ENCODE measurements at places on chromosomes 13 and 19.

DNA sequence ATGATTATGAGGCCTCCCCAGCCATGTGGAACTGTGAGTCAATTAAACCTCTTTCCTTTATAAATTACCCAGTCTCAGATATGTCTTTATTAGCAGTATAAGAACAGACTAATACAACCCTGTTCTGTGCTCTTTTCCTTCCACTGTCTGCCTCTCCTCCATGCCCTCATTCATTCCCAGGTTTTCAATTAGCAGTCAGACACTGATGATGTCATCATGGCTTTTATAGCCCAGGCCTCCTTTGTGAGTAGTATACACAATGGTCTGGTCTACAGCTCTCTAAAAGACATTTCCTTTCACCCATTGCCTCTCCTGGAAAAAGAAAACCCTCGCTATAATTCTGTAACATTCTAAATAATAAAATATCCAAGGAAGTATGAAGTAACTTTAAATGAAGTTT lies 25.5 kb downstream of the FGF14 start:
- DNase-seq = no peak
- no peak overlapping the region for H3K4me3 ChIP-seq
- H3K27me3 ChIP-seq = peaks cover 7% of the 10 kb centered on the region
- no peaks in the 10 kb centered on the region for H3K36me3 ChIP-seq
- no peaks in the 10 kb centered on the region for H3K4me1 ChIP-seq
- no peak overlapping the region for H3K27ac ChIP-seq

DNA sequence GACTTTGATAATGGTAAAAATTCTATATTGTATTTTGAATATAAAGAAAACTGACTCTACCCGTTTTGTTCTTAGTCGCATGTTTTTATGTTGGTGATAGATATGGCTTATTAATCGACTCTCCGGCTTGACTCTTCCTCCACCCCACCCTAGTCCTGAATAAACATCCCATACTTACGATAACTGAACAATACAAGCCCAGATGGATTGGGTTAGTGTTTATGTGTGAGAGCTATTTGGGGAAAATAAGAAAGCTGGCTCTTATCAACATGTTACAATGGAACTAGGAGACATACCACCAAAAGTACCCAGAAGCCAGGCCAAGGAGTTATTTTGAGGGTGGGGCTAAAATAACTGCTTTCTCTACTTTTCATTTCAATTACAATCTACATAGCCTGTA lies 796.3 kb downstream of the DIAPH3 start:
- no peak for DNase-seq
- peaks cover 2% of the 10 kb centered on the region for H3K36me3 ChIP-seq
- no peaks in the 10 kb centered on the region for H3K27me3 ChIP-seq

GRCh38 chr19:12133069-12133468 lies 7.1 kb downstream of the ZNF20 start:
- peaks cover 76% of the 10 kb centered on the region for H3K36me3 ChIP-seq
- H3K27me3 ChIP-seq = no peaks in the 10 kb centered on the region
- H3K4me3 ChIP-seq = no peak overlapping the region
- H3K27ac ChIP-seq = no peak overlapping the region

GRCh38 chr19:1941146-1942077 lies at the start of gene CSNK1G2:
Gene CSNK1G2 (plus strand): TSS chr19:1941172. CDS start chr19:1969773, 28,601 bp downstream.
- peaks cover 26% of the 10 kb centered on the region for H3K4me1 ChIP-seq
- peak within 1 kb of the TSS; percentile 99 for H3K27ac ChIP-seq
- no peak for DNase-seq
- H3K36me3 ChIP-seq = no peaks in the 10 kb centered on the region

- no peaks in the 10 kb centered on the region for H3K4me1 ChIP-seq
- no peaks in the 10 kb centered on the region for H3K36me3 ChIP-seq
- no peaks in the 10 kb centered on the region for H3K27me3 ChIP-seq
- no peak for DNase-seq
- H3K27ac ChIP-seq = no peak overlapping the region
Observed at GRCh38 chr13:79880818-79881217, 399.9 kb downstream of the NDFIP2 start.

DNA sequence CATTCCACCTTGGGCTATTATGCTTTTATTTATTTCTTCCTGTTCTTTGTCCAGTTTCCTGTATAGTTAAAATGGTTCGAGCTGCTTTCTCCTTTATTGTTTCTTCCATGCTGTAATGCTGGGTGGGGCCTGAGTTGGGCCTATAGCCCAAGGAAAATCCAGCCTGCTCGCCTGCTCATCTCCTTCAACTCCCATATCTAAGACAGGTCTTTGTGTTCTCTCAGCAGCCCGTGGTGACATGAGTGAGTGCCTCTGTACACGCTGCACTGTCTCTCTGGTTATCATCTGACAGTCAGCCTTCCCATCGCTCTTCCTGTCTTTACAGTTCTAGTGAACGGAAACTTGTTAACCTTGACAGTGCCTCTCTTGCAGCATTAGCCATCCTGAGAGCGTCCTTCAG lies 221.9 kb upstream of the SLC10A2 start:
- H3K27me3 ChIP-seq = no peaks in the 10 kb centered on the region
- peaks cover 61% of the 10 kb centered on the region for H3K4me1 ChIP-seq
- no peak overlapping the region for H3K4me3 ChIP-seq
- H3K27ac ChIP-seq = peak overlapping the region; percentile 34
- DNase-seq = no peak
- H3K36me3 ChIP-seq = no peaks in the 10 kb centered on the region

GRCh38 chr19:12400633-12401502 lies at the start of gene ZNF799:
Gene ZNF799 (minus strand): TSS chr19:12401271. CDS start chr19:12401070, 201 bp downstream.
- peaks cover 6% of the 10 kb centered on the region for H3K4me1 ChIP-seq
- peak within 1 kb of the TSS; percentile 89 for H3K4me3 ChIP-seq

DNA sequence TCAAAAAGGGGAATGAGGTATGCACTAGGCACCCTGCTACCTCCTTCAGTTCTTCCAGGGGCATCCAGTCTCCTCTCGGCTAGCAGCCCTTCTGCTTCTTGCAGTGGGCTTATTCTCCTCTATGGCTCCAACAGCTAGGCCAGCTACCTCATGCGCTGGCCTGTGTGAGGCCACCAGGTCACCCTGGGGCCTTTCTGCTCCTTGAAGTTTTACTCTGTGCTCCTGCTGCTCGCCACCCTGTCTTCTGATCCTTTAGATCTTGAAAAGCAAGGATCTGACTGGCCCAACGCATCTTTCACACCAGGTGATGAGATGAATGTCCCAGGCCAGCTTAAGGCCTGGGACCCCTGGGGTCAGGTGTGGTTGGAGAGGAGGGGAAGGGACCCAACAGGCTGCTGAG lies 66.2 kb downstream of the RUBCNL start:
- H3K4me3 ChIP-seq = no peak overlapping the region
- no peaks in the 10 kb centered on the region for H3K4me1 ChIP-seq
- no peaks in the 10 kb centered on the region for H3K27me3 ChIP-seq
- H3K27ac ChIP-seq = no peak overlapping the region
- H3K36me3 ChIP-seq = no peaks in the 10 kb centered on the region
- DNase-seq = no peak

- DNase-seq = no peak
- H3K4me1 ChIP-seq = peaks cover 32% of the 10 kb centered on the region
- H3K27me3 ChIP-seq = peaks cover 66% of the 10 kb centered on the region
- H3K4me3 ChIP-seq = no peak overlapping the region
- no peak overlapping the region for H3K27ac ChIP-seq
Observed at GRCh38 chr19:17954401-17954800, 12.5 kb upstream of the KCNN1 start.

- H3K27me3 ChIP-seq = peaks cover 6% of the 10 kb centered on the region
- no peak for DNase-seq
- no peaks in the 10 kb centered on the region for H3K36me3 ChIP-seq
- H3K27ac ChIP-seq = no peak overlapping the region
- no peaks in the 10 kb centered on the region for H3K4me1 ChIP-seq
- no peak overlapping the region for H3K4me3 ChIP-seq
Observed at GRCh38 chr19:7506385-7507328, 9.2 kb upstream of the ZNF358 start.

- H3K4me3 ChIP-seq = no peak overlapping the region
- DNase-seq = no peak
- no peak overlapping the region for H3K27ac ChIP-seq
- peaks cover 7% of the 10 kb centered on the region for H3K27me3 ChIP-seq
Observed at GRCh38 chr13:96781141-96781540, 213.1 kb downstream of the OXGR1 start.

DNA sequence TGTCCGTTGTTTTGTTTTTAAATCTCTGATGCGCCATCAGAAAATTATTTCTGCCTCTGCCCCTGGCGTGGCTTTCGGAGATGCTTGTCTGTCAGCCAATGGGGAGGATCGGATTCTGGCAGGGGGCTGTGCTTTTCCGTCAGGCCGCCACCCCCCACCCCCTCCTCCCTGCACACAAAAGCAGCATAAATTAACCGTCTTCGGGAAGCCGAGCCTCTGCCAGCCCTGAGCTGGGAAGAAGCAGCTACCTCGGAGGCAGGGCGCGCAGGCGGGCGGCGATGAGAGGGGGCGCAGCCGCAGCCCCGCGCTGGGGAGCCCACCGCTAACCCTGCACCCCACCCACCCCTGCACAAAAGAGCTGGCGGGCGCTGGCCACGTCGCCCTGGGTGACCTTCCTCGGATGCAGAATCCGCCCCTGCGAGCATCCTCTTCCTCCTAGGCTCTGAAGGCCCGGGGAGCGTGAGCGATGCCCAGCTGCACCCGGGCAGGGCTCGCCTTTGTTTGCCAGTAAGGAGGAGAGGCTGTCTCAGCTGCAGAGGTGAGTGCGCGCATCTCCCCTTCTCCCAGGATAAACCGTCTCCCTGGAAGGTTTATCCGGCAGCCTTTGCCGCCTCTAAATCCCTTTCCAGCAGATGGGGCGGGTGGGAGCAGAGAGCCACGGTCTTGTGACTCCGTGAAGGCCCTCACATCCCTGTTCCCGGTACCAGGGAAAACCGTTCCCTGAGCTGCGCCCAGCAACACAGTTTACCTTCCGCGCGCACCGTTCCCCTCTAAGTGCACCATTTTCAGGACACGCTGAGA lies at the start of gene ATCAY:
TSS of gene ATCAY (plus strand) at position 215 of the 801 bp plus-strand sequence. CDS start 5,083 bp downstream, outside the sequence.
- no peaks in the 10 kb centered on the region for H3K36me3 ChIP-seq
- H3K27ac ChIP-seq = no peak within 1 kb of the TSS
- peaks cover 7% of the 10 kb centered on the region for H3K4me1 ChIP-seq
- H3K27me3 ChIP-seq = peaks cover 60% of the 10 kb centered on the region
- no peak for DNase-seq

DNA sequence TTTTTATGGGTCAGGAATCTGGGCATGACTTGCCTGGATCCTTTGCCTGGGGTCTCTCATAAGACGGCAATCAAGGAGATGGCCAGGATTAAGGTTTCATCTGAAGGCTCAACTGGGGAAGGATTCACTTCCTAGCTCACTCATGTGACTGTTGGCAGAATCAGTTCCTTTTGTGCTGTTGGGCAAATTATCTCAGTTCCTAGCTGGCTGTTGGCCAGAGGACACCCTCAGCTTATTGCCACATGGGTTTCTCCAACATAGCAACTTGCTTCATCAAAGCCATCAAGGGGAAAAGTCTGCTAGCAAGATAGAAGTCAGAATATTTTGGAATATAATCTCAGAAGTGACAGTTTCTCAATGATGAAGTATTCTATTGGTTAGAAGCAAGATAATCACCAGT lies 12.2 kb upstream of the EVI5L start:
- H3K4me1 ChIP-seq = no peaks in the 10 kb centered on the region
- H3K4me3 ChIP-seq = no peak overlapping the region
- H3K27me3 ChIP-seq = peaks cover 24% of the 10 kb centered on the region
- peaks cover 2% of the 10 kb centered on the region for H3K36me3 ChIP-seq

GRCh38 chr19:46723023-46723461 lies 6.1 kb upstream of the PRKD2 start:
- peaks cover 20% of the 10 kb centered on the region for H3K36me3 ChIP-seq
- no peaks in the 10 kb centered on the region for H3K4me1 ChIP-seq
- H3K4me3 ChIP-seq = no peak overlapping the region
- no peak for DNase-seq
- H3K27ac ChIP-seq = no peak overlapping the region

All from mesothelial cell of epicardium (in vitro differentiated cells).